ENCODE measurements at places on chromosomes 3 and 15.
A peak's percentile ranks its signal among the peaks of the same experiment; 100 is the strongest.

DNA sequence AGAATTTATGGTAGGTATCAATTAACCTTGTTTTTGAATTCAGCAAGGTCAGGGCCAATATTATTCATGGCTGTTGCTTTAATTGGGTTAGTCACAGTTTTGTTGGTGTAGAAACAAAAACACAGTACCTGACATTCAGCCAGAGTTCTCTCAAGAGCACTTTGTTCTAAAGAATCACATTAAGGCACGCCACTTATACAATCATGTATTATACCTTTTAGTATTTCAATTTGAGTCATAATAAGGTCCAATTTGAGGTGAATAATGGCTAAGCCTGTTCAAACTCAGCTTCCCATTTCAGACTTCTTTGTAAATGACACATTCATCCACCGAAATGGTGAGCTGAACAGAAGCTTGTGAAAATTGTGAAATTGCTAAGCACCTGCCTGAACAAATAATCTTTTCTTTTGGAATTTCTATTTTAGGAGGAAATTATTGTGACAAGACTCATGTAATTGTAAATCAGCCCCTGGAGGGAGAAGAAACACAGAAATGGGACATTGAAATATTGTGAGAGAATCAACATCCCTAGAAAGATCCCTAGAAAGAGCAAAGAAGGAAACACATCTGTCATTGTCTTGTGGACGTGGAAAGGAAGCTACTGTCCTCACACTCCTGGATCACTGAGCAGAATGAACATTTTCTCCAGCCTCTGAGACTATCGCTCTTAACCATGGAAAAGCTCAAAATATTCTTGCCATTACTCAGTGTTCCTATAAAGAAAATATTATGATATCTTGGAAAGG lies 29.3 kb downstream of the RIOX2 start:
- DNase-seq: no peak

GRCh38 chr15:75468913-75469598 lies 17.6 kb upstream of the SIN3A start:
- DNase-seq: no peak

DNA sequence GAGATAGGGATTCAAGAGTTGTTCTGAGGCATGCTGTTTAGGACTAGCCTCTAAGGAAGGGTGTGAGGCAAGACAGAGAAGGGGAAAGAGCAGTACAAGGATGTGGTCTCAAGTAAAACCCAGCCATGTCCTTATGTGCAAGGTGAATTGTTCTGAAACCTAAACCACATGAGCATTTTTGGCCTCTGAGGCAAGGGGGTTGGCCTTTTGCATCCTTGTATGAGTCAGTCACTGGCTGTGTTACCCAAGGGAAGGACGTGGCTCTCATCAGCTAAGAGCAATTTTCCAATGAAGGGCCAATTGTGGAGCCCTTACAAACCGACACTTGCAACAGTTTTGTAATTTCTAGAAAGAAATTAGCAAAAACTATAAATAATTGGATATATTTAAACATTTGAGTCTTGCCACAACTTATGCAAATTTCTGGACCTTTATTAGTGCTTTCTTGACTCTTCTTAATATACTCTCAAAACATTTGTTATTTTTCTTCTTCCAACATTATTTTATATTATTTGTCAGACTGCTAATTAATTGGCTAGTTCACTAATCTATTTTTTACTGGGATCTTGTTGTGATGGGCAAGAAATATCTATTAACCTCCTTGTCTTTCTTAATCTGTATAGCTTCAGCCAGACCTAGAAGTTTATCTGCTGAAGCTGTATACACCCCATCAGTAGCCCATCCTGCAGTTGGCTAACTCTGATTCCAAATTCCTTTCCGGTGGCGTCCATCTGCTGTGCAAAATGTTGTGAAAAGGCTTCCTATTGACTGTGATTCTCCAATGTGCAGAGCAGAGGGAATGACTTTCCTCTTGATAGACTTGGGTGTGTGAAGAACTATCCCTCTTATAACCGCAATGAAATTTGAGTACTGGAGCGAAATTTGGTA lies 97.7 kb upstream of the P2RY1 start:
- no peak for DNase-seq

DNA sequence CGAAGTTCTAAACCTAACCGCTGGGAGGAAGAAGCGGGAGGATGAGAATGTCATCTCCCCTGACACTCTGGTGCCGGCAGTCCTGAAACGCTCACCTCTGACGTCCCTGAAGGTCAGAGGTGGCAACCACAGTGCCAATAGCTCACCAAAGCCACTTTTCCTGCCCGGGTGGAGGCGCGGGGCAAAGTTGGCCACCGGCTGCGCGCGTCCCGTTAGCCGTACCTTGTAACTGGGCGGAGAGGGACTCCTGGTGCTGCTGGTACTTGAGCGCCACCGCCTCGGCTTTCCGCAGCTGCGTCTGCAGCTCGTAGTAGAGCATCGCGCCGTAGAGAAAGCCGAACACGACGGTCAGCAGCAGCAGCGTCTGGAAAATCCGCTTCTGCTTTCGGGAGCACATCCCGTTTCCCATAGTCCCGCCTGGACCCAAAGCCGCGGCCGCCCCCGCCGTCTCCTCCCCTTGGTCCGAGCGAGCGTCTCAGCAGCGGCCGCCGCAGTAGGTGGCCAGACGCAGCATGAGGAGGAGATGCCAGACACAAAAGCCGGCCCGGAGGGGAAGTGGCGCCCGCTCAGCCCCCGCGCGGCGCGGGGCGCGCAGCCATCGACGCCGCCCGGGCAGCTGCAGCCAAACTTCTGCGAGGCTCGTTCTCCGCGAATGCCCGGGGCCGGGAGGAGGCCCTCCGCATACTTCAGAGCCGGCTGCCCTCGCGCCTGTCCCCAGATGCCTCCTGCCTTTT lies 680 bp downstream of the GOLIM4 start:
- peak; percentile 65 for DNase-seq

GRCh38 chr15:69081310-69082004 lies 67.0 kb downstream of the NOX5 start:
- no peak for DNase-seq

DNA sequence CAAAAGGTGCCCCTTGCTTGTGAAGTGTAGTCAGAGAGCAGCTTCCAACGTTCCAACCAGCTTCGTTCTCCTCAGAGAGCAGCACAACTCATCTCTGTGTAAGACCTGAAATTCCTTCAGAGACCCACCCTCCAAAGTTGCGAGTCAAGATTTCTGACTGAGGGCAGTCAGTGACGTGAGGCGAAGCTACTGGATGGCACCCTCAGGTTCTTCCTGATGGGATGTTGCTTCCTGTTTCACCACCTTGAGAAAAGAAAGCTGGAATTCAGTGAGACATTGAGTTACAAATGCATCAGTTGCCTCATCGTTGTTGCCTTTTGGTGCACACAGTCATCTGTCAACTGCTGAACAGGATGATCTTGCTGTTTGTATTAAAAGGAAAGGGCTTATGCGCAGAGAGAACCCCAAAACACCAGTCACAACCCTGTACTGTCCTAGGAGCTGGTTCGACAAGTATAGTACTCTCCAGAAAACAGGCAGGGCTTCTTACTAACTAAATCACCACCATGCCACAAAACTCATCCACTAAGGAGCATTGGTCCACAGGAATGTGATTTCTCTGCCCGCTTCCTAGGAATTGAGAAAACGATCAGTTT lies at the start of gene CERS3:
Gene CERS3 (minus strand): TSS at position 118 of the 596 bp plus-strand sequence. CDS start 27,101 bp downstream, outside the sequence.
- DNase-seq: no peak

DNA sequence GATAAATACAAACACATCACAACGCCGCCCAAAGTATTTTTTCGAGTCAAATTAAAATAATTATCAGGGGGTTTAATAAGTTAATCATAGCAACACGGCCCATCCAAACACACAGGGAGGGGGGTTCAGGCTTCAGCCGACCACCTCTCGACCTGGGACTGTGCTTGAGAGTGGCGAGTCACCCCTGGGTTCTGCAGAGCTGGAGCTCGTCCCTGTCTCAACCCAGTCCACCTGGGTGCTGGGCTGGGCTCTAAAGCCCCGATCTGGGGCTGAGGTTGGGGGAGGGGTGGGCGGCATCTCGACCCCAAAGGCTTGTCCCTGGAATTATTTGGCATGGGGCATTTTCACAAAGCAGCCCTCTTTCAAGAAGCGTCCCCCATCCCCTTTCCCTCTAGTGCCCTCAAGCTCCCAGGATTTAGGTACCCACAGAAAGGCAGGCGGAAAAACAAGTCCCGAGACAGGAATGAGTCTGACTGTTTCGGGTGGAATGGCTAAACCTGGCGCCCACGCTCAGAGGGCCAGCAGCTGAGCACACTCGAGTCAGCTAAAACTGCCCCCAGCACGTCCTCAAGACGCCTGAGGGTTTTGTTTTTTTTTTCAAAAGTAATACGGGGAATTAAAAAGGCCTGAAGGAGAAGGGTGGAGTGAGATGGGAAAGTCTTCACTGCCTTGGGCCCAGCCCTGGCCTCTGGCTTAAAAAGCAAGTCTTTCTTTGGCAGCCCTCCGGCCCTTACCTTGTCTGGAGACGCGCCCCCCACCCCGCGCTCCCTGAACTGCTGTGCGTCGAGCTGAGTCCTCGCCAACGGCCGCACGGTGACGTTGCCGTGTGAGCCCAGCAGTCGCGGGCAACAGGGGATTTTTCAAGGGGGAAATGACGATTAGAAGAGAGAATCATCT lies 32.5 kb downstream of the NR2F2 start:
- DNase-seq: no peak

- DNase-seq: no peak
Measured at GRCh38 chr3:45558431-45558830, 36.1 kb upstream of the LIMD1 start.

DNA sequence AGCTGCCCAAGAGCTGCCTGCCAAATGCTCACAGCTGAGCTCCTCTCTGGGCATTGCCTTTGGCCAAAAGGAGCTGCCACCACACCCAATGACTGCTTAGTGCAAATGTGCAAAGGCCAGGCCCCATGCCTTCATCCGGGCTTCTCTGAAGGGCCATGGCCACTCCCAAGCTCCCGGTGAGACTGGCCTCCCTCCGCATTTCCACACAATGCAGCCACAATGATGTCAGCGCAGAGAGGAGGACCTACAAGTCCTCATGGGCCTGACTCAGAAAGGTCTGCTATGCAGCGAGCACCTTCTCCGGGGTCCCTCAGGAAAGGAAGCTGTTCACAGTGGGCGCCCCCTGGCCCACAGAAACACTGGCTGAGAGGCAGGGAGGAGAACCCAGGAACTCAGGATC lies 12.7 kb downstream of the OXTR start:
- DNase-seq: no peak

DNA sequence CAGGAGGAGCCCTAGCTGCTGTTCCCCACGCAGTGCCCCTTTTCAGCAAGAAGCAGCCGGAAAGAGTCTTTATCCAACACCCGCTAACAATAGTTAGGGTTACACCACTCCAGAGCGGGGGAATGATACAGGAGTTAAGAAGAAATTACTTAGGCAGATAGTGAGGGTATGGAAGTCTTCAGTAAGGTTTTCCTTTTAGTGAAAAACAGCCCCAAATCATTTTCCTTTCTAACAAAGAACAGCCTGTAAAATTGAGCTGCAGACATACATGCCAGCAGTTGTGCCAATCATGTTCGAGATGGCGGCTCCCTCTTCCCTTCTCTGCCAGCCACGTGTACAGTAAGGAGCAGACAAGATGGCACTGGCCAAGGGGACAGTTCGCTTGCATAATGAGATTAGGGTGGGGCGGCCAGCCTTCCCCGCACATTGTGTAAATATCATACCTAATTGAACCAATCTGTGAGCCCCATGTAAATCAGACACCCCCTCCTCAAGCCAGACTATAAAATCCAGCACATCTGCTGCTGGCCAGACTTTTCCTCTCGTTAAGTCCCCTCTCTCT lies 18.5 kb upstream of the SENP5 start:
- no peak for DNase-seq
